HFFc6 (cell line): ENCODE measurements at places on chromosomes 7 and 10.

DNA sequence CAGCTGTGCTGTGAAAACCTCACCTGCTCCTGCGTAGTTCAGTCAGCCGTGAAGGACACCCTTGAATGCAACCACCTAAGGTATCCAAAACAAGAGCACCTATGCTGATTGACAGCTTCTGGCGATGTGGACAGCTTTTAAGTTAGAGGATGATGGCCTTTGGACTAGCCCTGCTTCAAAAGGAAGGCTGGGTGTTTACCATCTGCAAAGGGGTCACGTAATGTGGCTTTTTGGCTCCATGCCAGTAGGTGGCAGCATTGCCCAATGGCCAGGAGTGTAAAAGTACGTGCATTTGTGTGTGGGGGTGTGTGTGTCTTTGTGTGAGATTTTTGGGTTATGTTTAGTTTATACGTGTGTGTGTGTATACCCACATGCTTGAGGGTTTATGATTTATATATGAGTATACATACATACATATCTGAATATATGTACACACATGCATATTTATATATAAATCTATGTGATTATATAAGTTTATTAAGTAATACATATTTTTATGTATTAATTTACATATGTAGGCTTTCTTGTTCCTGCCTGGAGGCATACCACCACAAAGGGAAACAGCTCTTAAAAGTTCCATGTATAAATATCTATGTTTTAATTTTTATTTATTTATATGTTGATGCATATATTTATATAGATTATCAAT lies 236.3 kb upstream of the ANKRD30A start:
- DNase-seq: no peak

GRCh38 chr7:102006695-102007094 lies 189.3 kb downstream of the CUX1 start:
- no peak for DNase-seq

- no peak for DNase-seq
Observed at GRCh38 chr7:103795107-103795506, 194.4 kb downstream of the RELN start.

- DNase-seq: no peak
Observed at GRCh38 chr7:43790006-43790405, 31.5 kb downstream of the BLVRA start.

GRCh38 chr10:16599662-16600061 lies 78.0 kb upstream of the C1QL3 start:
- no peak for DNase-seq

- no peak for DNase-seq
Observed at GRCh38 chr10:89992575-89992974, 291.2 kb downstream of the KIF20B start.

GRCh38 chr7:50660040-50660829 lies 95.0 kb upstream of the DDC start:
- no peak for DNase-seq

DNA sequence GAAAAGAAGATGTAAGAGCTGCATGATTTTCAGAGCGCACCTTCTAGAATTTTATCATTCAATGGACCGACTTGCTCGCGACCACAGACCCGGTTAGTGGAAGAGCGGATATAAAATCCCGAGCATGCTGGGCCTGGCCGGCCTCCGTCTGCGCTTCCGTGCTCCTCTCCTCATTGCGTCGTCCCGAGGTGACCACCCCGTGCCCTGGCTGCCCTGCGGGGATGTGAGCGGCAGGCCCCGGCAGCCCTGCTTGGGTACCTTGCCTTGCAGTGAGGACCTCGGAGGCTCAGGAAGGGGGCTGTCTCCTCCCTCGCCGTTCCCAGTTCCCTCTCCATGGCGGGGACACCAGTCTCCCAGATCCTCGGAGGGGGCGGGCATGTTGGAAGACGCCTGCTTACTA lies 330.9 kb upstream of the SHH start:
- no peak for DNase-seq

- DNase-seq: no peak
Observed at GRCh38 chr10:131804551-131805295, 96.1 kb upstream of the PPP2R2D start.

GRCh38 chr10:13047529-13048206 lies 46.2 kb upstream of the CCDC3 start:
- no peak for DNase-seq
